ENCODE measurements at places on chromosomes 6 and 20.

- DNase-seq, result no peak
These were observed 625.3 kb downstream of the EYS start for GRCh38 chr6:65081756-65082155.

- DNase-seq, result no peak
These were observed 30.3 kb downstream of the PACSIN1 start for GRCh38 chr6:34496103-34496685.

- peak; percentile 27 for DNase-seq
These were observed 54.3 kb upstream of the GMPR start for GRCh38 chr6:16184129-16184528.

GRCh38 chr20:22848364-22848763 lies 186.7 kb upstream of the SSTR4 start:
- DNase-seq, result no peak

Measured in fibroblast of skin of scalp (primary cell).